ENCODE measurements at places on chromosomes 7 and 10.

- DNase-seq = no peak
Observed at GRCh38 chr7:111437736-111438135, 124.6 kb downstream of the IMMP2L start.

DNA sequence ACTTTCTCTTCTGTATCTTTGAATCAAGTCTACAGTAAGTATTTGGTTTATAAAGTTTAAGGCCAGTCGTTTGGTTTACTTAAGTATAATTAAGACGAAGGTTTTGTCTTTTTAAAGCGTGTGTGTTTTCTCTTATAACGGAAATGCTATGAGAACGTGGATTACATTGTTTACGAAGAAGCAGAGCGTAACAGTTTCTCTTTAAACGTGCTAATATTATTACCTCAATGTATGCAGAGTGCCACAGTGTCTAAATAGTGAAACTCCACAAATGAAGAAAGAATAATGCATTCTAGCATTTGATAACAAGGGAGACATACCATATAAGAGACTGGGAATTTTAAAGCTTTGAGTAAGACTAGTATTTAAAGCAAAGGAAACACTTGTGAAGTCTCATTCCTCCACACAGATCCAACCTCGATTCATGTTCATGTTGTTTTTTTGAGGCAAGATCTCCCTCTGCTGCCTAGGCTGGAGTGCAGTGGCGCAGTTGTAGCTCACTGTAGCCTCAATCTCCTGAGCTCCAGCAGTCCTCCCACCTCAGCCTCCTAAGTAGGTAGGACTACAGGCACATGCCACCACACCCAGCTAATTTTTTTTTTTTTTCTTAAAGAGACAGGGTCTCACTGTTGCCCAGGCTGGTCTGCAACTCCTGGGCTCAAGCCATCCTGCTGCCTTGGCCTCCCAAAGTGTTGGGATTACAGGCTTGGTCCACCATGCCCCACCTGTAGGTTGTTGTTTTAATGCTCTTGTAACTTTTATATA lies 75.1 kb downstream of the ANKRD61 start:
- peak; percentile 38 for DNase-seq

GRCh38 chr10:87664276-87664701 lies 4.6 kb downstream of the PAPSS2 start:
- no peak for DNase-seq

DNA sequence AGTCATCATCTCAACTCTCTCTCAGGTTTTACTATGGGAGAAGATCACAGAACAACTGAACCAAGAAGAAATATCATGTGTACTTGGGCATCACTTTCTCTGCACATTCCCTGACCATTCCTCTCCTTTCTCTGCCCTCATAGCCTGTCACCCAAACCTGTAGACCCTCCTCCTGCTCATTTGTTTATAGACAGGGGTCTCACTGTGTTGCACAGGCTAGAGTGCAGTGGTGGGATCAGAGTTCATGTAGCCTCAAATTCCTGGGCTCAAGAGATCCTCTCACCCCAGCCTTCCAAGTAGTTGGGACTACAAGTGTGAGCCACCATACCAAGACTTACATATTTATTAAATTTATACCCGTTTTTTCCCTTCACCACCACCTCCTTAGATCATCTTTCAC lies 260.8 kb upstream of the SLC26A5 start:
- no peak for DNase-seq

- DNase-seq = peak; percentile 75
Observed at GRCh38 chr10:92222603-92223262, 68.1 kb downstream of the CPEB3 start.

GRCh38 chr10:77461636-77462296 lies 175.8 kb downstream of the KCNMA1 start:
- no peak for DNase-seq

GRCh38 chr7:29090151-29090805 lies 56.1 kb downstream of the CPVL start:
- no peak for DNase-seq

GRCh38 chr7:143372070-143372469 lies 9.1 kb upstream of the ZYX start:
- no peak for DNase-seq

DNA sequence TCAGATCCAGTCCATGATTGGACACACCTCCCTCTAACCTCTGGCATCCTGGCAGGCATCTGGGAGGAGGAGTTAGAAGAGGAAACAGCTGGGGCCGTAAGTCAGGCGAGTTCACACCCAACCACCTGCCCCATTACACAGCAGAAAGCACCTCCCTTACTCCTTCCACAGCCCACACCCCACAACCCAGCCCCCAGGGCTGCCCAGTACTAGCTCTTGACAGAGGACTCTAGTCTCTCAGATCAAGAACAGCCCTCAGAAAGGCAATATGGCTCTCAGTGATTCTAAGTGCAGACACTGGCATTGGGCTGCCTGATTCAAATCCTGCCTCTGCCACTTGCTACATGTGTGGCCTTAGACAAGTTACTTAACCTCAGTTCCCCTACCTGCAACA lies 34.1 kb downstream of the KCNMA1 start:
- peak; percentile 44 for DNase-seq

DNA sequence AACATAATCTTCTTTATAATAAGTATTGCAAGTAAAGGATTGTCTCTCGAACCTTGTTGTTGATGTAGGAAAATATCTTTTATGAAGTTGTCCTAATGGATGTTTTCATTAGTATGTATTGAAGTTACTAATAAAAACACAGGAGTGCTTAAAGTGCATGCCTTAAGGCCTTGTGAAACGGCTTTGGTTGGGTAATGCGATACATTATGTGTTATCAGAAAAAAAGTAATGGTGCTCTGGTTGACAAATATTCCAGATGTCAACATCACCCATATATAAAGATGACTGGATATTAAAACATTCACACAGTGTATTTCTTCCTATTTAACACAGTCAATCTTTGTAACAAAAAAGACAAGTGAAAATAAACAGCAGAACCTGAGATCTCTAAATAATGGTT lies 310.7 kb downstream of the PRKG1 start:
- DNase-seq = peak; percentile 10

DNA sequence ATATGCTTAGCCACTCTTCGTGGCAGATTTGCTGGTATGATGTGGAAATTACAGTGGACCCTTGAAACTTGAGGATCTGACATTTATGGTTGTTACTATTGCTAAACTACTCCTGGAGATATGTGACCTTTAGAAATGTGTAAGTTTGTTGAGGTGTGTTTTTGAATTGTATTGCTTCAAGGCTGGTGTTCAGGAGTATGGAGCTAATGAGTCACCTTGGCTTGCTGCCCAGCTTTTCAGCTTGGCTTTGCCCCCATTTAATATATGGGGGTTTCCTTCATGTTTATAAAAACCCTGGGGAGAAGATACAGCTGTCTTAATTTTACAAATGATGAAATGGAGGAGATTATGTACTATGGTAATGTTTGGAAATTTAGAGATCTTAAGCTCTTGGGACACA lies 11.6 kb downstream of the HBP1 start:
- peak; percentile 88 for DNase-seq

DNA sequence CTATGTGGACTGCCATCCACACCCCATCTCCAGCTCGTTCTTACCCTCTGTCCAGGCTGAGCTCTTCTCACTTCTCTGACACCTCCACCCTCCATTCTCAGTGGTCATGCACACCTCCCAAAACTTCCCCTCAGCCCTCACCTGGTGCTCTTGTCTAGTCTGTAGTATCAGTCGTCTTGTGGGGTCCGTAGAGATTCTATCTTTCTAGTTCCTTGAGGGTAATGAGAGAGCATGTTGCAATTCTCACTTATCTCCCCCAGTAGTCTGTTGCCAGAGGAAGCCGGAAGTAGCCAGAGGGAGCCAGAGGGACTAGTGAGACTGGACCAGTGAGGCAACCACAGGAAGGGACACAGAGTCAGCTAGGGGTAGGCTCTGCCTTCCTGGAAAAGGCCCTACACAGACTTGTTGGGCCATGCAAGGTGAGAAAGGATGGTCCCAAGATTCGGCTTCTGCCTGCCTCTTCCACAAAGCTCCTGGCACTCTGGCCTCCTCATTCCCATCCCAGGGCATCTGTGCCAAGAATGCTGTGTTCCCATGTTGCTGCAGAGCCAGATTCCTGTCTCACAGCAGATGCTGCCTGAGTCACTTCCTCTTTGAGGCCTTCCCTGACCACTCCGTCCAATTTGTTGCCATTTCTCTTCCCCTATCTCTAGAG lies 50.6 kb upstream of the DUSP5 start:
- peak; percentile 95 for DNase-seq

DNA sequence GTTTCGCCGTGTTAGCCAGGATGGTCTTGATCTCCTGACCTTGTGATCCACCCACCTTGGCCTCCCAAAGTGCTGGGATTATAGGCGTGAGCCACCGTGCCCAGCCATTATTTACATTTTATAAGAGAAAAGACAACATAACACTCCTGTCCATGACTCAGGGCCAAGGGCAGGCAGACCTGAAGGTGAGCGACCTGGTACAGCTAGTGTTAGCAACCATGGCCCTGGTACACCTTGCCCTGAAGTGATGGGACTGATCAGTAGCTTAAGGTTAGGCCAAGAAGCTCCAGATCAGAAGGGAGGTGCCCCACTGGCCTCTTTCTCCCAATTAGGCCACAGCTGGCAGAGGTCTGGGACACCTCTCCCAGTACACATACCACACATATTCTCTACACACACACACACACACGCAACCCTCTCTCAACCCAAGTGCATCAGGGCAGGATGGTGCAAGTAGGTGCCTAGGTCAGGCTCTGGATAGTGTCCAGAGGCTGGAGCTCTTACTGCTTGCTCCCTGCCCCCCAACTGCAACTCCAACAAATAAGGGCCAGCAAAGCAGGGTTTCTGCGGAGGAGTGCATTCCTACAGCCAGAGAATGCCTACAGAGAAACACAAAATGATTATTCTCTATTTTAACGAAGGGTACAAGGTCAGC lies 43.8 kb downstream of the DPCD start:
- no peak for DNase-seq

DNA sequence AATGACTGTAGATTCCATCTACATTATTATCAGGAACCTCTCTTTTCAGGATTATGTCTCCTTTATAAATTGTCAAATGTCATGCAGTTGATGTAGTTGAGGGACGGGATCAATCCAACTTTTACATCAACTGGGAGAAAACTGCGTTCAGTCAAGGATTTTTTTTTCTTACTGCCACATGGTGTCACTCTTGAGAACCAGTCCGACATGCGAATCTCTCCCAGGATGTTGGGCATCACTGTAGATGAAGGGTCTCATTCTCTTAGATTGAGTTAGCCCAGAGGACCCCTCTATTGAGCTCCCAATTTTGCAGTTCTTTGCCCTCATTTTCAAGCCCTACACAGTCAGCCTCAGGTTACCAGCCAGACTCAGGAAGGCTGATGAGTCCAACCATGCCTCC lies 120.3 kb upstream of the PTPRZ1 start:
- DNase-seq = peak; percentile 13

- no peak for DNase-seq
Observed at GRCh38 chr10:35463878-35464277, 127.6 kb downstream of the CCNY start.

- no peak for DNase-seq
Observed at GRCh38 chr7:21184942-21185652, 242.8 kb upstream of the SP4 start.

- no peak for DNase-seq
Observed at GRCh38 chr10:108673741-108674140, 1249.6 kb downstream of the XPNPEP1 start.

DNA sequence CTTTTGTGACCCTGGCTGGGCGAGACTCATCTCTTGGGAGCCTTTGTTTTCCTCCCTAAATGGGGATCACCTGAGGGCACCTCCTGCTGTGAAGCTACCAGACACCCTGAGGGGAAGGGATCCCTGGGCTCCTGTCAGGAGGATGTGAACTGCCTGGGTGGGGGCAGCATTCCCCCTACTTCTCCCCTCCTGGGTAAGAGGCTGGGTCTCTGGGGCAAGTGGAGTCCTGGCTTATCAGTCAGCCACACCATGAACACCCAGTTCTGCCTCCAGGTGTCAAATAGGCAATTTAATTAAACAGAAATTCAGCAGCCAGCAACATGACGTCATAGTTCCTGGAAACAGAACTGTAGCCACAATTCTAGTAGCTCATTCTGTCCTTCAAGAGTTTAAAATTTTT lies 97.7 kb upstream of the RET start:
- no peak for DNase-seq

DNA sequence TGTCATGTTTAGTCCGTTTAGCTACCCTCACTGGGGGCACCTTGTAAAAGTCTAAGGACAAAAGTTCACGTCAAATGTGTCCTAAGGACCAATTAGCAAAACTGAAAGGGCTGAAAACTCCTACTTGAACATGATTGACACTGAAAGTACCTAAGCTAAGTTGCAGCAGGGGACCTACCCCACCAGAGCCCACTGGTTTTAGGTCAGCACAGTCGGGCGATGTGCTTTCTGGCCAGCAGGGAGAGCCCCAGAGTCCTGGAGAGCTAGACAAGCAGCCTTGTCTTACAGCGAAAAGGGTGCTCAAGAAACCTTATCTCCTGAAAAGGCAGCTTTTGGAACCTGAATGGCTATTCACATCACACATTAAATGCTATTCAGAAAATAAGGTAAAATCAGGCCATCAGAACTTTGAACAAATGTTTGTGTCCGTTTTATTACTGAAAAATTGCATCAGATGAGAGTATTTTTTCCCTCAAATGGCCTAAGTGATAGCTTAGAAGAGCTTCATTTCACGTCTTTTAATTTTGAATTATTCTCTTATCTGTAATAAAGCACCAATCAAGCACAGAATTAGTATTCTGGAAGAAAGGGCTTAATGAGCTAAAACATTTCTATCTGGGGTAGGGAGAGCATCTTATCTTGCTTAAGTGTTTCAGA lies 52.2 kb upstream of the MKI67 start:
- peak; percentile 14 for DNase-seq

DNA sequence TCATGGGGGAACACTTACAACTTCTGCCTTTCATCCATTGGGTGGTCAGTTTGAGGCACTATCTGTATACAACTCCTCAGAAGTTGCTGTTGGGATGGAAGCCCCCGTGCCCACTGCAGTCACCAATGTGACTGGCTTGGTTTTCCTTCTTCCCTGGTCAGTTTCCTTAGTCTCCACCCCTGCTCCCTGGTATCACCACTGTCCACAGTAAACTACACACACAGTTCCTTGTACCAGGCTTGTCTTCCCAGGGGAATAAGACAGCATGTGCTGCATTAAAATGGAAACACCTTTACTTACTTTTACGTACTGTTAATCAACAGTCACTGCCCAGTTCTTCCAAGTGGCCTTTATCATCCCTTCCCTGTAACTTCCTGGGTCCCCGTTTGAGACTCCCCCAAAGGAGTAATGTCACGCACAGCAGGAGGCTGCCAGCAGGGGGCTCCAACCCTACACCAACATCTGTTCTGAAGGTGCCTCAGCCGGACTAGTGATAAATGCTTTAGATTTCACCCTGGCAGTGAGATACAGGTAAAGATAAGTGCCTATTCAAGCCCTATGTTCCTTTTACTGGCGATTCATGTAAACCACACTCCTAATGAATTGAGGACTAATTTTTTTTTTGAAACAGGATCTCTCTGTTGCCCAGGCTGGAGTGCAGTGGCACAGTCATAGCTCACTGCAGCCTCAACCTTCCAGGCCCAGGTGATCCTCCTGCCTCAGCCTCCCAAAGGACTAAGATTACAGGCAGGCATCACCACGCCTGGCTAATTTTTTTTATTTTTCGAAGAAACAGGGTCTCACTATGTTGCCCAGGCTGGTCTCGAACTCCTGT lies 45.3 kb upstream of the PIK3AP1 start:
- peak; percentile 44 for DNase-seq

All from IMR-90 (cell line).